Forelimb muscle (tissue), 1 donor: ENCODE measurements at places on chromosomes 5 and 9. TPM values are rescaled to one million over a fixed set of nuclear protein-coding genes. Genes with fewer than 3 reads are reported as not detected.

The SNX18 gene
- 27.6 TPM for polyA plus RNA-seq

- no peak for DNase-seq
Observed at GRCh38 chr5:61262080-61262479, 70.0 kb upstream of the ZSWIM6 start.

- DNase-seq, result no peak
Observed at GRCh38 chr9:95181835-95182234, 135.7 kb downstream of the FANCC start.

DNA sequence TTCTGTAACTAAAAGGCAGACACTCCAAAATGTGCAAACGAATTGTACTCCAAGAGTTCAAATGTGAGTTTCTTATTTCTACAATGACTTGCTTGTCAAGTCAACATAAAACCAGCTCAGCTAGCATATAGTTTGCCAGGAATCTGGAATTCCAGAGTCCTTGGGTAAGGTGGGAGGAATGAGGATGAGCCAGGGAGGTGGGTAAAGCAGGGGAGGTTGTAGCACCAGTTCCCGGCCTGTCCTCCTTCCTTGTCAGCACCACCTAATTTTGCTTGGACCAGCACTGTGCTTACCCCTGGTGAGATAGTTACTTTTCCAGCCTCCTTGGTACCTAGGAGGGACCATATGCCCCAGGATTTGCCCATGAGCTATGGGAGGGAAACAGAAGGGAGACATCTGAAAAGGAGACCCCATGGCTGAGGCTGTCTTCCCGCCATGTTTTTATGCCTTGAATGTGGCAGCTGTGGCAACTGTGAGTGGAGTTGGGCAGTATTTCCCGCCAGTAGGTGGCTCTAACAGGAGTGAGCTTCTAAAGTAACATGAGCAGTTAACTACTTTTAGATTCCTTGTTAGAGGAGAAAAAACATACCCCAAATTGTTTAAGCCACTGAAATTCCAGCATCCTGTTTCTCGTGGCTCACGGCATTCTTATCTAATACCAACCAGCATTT is 302.5 kb downstream of the TENT4A start:
- DNase-seq, result no peak

DNA sequence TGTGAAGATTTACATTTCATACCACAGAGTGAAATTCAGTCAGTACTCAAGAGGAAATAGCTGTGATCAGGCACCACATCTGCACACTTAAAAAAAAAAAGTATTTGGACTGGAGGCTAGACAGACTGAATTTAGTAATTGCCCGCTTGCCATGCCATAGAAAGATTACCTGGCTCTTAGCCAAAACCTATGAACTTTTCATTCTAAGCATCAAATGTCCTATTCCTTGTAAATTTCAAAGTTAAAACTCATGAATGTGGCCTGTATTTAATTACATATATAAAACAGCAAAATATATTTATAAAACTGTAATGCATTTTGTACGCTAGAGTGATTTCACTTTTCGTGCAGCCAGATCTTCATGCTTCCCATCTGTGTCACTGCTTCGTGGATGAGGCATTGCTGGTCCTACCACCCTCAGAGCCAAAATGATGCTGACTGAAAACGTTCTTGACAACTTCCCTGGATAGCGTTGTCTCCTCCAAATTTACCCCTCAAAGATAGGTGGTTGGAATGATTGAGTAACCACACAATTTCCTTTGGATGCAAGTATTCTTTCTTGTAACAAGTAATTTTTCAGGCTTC is 447.9 kb upstream of the SGCD start:
- no peak for DNase-seq
